T-helper 9 cell (primary cell): ENCODE measurements at places on chromosomes 1 and 21.

GRCh38 chr1:19683351-19683750 is 18.7 kb downstream of the HTR6 start:
- no peak for DNase-seq

GRCh38 chr1:107936498-107937481 is 28.2 kb downstream of the VAV3 start:
- no peak for DNase-seq

- no peak for DNase-seq
Observed at GRCh38 chr1:207658408-207658807, 13.5 kb downstream of the CR1L start.

GRCh38 chr21:40809673-40810197 is 37.2 kb downstream of the DSCAM start:
- no peak for DNase-seq

DNA sequence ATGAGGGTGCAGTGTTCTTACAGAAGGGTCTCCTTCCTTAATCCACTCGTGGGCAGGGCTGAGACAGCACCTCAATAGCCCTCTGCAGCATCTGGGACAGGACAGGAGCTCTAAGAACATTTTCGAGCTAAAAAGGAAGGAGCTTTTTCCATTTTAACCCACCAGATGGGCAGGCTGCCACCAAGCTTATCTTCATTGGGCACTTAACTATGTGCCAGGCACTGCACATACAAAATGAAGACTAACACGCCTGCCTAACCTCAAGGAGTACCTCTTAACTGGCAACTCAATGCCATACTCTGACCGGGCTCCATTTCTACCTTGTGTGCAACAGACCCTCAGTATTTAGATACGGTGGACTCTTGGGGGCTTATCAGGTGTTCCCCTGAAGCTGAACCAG is 48.2 kb downstream of the SSBP3 start:
- DNase-seq = no peak

GRCh38 chr1:164858096-164858632 is 299.2 kb downstream of the PBX1 start:
- no peak for DNase-seq

GRCh38 chr1:19814681-19815503 is at the start of gene RNF186:
Gene RNF186 (minus strand): TSS chr1:19815283. CDS start chr1:19815101, 182 bp downstream.
- no peak for DNase-seq

GRCh38 chr1:16076031-16076864 is 2.8 kb upstream of the FAM131C start:
- no peak for DNase-seq

- no peak for DNase-seq
Observed at GRCh38 chr1:94408104-94408830, 9.9 kb upstream of the ABCD3 start.

DNA sequence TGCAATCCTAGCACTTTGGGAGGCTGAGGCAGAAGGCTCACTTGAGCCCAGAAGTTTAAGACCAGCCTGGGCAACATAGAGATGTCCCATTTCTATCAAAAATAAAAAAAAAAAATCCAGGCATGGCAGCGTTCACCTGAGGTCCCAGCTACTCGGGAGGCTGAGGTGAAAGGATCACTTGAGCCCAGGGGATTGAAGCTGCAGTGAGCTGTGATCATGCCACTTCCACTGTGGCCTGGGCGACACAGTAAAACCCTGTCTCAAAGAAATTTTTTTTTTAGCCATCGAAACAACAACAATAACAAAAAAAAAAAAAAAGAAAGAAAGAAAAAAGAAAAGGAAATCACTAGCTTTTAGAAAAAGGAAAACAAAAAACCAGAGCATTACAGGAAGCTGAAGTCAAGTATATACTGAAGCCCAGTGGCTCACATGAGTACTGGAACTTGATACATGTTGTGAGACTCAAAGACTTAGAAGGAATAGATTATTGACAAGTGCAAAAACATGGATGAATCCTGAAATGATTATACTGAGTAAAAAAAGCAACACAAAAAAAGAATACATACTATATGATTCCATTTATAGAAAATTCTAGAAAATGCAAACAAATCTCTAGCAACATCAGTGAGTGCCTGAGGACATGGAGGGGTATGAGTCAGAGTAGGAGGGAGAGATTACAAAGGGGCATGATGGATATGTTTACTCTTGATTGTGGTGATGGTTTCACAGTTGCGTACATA is 6.1 kb upstream of the RABGAP1L start:
- DNase-seq = no peak

DNA sequence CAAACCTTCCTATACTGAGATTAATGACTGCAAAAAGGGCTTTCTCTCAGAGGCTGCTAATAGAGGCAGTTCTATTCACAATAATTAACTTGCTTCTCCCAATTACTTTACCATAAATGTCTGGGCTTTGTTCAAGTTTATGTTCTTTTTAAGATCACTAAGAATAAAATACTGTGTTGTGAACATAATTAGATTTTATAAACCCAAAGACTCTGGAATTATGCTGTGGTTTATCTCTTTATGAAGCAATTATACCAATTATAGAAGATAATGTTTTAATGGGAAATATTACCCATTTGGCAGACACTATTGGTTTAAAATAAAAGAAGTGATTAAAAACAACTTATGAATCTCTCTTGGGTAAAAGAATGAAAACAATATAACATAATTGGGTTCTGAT is 43.5 kb upstream of the IL12RB2 start:
- no peak for DNase-seq
